Activated naive CD8-positive, alpha-beta T cell treated with anti-CD3 and anti-CD28 coated beads, Interleukin-2, amount 50 U/mL, for 24 hours (primary cell): ENCODE measurements at places on chromosomes 11 and 22.

GRCh38 chr11:24384240-24384639 is 112.6 kb upstream of the LUZP2 start:
- no peak for DNase-seq

DNA sequence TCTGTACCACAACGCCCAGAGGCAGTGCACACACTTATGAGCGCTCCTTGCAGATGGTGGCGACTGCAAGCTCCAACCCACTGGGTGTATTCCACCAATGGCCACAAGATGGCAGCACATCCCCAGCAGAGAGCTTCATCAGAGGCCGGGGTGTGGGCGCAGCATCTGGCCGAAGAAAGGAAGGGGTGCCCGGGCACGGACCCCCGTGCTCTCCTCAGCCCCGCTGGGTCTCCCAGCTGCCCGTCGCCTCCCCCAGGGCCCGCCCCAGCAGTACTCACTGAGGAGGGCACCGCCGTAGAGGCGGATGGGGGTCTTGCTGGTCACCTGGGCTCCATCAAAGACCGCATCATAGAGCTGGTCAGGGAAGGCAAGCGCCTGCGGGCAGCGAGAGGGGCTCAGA is 14.2 kb downstream of the TP53I11 start:
- DNase-seq = peak; percentile 85

DNA sequence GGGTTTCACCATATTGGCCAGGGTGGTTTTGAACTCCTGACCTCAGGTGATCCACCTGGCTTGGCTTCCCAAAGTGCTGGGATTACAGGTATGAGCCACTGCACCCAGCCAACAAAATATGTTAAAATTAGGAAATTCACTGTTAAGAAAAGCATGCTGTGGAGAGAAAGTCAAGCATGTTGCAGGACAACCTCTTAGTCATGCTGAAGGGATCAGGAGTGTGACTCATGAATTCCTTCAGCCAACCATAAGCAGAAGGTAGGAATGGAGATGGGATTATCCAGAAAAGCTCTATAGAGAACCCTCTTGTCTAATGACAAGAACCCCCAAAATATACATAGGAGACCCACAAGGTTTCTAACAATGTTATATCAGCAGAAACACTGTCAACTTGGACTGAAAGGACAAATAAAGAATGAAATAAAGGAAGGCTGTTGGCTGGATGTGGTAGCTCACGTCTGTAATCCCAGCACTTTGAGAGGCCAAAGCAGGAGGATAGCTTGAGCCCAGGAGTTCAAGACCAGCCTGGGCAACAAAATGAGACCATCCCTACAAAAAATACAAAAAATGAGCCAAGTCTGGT is 16.0 kb downstream of the MRTFA start:
- no peak for DNase-seq

- no peak for DNase-seq
Measured at GRCh38 chr11:40384991-40385390, 1074.5 kb downstream of the LRRC4C start.

DNA sequence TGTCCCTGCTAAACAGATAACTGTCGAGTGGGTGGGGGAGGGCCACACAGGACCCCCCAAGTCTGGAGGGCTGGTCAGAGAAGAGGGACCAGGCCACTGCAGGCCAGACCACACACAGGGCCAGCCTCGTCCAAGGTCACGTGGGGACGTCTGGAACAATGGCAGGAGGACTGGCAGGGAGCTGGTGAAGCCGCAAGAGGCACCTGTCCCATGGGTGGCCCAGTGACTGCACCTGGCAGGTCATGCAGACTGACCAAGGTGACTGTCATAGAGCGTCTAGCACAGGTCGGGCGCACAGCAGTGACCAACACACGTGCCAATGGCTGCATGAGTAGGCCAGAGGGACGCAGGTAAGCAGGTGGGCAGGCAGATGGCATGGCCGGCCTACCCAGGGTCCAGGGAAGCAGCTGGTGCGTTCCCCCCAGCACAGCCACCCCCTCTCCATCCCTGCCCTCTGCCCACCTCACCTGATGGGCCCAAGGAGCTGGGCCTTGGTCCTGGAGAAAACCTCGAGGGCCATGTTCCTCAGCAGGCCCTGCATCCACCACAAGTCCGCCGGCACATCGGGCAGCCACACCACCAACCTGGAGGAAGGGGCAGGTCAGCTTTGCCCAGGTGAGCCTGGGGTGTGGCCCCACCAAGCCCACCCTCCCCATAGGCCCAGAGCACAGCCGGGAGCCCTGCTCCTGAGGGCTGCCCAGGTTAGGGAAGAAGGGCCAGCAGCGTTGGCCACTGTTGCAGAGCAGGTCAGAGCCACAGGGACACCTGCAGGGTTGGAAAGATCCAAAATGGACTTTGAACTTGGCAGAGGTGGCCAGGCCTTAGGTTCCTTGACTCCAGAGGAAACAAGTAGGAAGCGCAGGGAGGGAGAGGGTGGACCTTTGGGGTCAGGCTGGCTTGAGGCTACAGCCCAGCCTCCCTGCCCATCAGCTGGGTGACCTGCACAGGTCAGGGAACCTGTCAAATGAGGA is 10.4 kb downstream of the PNPLA5 start:
- no peak for DNase-seq

DNA sequence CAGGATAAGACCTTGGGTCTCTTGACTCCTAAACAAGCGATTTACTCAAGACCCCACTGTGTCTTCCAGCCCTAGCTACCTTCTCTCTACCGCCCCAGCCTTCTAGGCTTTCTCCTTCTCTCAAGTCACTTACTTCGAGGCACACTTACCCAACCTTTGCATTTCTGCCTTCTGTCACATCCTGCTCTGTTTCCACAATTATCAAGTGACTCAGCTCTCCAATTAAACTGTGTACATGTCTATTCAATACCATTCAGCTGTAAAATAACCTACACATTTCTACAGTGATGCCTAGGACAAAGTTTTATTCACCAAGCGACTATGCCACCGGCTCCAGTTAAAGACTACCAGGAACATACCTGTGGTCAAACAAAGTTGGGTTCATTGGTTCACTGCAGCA is 69.0 kb downstream of the LARGE1 start:
- DNase-seq = no peak

GRCh38 chr22:24026733-24027132 is 15.6 kb downstream of the CABIN1 start:
- DNase-seq = no peak

- DNase-seq = no peak
Measured at GRCh38 chr22:20508815-20509271, 1.4 kb downstream of the MED15 start.

DNA sequence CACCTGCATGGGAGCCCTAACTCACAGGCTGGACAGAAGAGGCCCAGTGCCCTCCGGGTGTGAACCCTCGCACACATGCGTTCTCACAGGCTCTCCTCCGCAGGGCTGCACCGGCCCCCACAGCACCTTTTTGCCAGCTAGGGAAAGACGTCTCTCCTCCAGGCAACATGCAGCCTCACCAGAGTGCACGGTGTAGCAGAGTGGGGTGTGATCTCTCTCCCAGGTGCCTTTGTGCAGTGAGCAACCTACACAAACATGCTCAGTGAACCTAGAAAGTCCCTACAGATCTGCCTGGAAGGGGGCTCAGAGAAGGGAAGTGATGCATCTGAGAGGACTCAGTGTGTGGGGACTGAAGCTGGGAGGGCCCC is 3.7 kb upstream of the CARNS1 start:
- peak; percentile 21 for DNase-seq

- no peak for DNase-seq
Measured at GRCh38 chr11:112520354-112520753, 259.7 kb upstream of the PLET1 start.

- no peak for DNase-seq
Measured at GRCh38 chr22:24207264-24208011, 26.2 kb downstream of the SUSD2 start.

GRCh38 chr11:43681401-43681942 is 934 bp downstream of the HSD17B12 start:
- no peak for DNase-seq

GRCh38 chr11:102280245-102280833 is 36.9 kb upstream of the BIRC3 start:
- DNase-seq = no peak

- DNase-seq = no peak
Measured at GRCh38 chr11:100930185-100930778, 199.3 kb downstream of the PGR start.

DNA sequence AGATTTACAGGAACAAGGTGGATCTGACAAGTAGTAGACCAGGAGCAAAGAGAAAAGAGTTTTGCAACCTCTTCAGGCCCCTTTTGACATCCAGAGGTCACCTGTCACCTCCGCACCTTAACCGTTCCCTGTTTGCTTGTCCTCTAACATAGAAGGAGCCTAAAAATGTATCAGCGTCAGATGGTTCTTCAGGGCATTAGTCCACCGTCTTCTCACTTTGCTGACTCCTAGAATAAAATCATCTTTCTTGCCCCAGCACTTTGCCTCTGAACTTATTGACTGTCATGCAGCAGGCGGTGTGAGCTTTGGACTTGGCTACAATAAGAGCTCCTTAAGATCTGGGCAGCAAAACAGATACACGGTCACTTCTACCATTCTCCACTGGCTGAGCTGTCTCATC is 339.7 kb upstream of the B3GAT1 start:
- DNase-seq = no peak

GRCh38 chr11:37817727-37818270 is 1219.8 kb upstream of the RAG2 start:
- DNase-seq = no peak

DNA sequence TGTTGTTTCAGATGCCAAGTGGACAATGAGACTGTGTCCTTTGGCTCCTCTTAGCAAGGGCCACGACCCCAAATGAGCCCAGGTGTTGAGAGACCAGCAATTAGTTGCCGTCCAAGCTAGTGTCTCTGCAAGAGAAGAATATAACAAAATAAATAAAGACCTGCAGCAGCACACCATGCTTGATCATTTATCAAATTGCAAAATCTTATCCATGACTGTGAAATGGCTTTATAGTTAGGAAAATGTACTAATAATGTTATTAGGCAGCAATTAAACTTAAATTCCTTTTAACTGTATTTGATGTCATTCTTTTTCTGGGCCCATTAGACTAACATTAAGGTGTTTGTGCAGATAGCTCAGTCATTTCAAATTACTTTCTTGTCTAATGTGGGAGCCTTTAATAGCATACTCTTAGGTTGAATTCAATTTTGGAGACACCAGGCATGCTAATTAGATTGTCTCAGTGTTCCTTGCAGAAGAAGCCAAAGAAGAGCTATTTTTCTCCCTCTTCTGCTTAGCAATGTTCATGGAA is 176.1 kb downstream of the RRAS2 start:
- DNase-seq = no peak

- no peak for DNase-seq
Measured at GRCh38 chr11:58691675-58692074, 40.1 kb downstream of the GLYAT start.

GRCh38 chr22:36578619-36579018 is 49.7 kb upstream of the EIF3D start:
- no peak for DNase-seq

DNA sequence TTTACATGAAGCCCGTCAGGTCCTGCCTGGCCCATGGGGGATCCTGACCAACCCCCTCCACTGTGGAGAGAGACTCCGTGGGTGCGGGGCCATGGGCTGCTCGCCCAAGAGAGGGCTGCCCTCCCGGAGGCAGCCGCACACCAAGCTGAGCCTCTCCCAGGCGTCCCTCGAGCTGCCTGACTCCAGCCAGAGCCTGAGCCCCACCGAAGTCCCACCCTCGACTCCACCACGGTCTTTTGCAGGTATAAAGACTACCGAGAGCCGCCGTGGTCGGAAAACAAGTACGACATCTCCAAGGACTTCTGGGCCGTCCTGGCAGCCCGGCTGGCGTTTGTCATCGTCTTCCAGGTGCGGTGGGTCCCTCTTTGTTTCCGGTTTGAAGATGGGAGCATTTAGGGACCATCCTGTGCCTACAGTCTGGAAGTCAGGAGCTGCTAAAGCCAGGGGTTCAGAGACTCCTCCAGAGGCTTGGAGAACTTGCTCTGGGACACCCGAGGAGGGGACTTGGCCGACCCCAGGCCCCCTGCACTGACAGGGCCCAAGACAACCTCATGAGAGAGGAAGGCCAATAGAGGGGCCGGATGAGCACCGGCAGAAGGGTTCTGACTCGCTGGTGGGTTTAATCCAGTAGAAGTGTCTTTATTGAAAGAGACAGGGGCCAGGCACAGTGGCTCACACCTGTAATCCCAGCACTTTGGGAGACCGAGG is 17.6 kb upstream of the FADD start:
- DNase-seq = no peak
